AG04449 (cell line): ENCODE measurements at places on chromosomes 5 and 9.

GRCh38 chr9:114371343-114371944, 16.3 kb downstream of the AKNA start:
- no peak for DNase-seq

GRCh38 chr9:132506977-132507669, 75.3 kb upstream of the BARHL1 start:
- DNase-seq: no peak

DNA sequence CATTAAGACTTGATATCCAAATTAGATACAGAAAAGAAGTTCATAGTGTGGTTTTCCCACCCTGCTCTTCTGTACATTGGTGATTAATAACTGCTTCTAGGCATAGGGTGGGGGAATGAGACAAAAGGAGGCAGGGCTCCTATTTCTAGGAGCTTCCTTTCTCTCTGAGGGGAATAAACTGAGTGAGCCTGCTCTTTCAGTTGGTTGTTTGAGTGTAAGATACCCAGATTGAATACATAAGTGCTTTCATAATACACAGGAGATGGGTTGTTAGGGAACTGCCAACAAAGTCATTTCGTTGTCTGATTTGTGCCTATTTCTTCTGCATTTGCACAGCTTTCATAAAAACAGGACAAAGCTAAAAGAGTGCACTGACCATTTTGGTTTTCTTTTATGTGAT, 48.9 kb upstream of the TTC23L start:
- DNase-seq: no peak

- no peak for DNase-seq
Observed at GRCh38 chr5:40736103-40736875, 19.5 kb downstream of the TTC33 start.

- DNase-seq: no peak
Observed at GRCh38 chr5:95848701-95849100, 26.2 kb upstream of the GLRX start.

- no peak for DNase-seq
Observed at GRCh38 chr5:64939772-64940510, 171.2 kb downstream of the CWC27 start.

- no peak for DNase-seq
Observed at GRCh38 chr5:169272111-169272510, 28.8 kb downstream of the SLIT3 start.

DNA sequence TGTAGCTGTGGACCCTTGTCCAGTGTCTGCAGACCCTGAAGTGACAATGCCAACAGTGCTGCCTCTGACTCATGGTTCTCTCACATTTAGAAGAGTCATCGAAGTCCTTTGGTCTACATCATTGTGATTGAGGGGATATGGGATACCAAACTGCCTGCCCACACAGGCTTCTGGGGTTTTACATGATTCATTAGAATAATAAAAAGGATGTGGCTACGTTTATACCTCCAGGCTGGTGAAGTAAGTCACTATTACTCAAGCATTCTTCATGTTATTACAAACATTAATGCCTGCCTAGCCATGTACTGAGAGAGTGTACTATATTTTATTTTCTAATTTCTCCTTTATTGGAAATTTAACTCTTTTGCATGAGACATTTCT, 365.7 kb downstream of the SPATA31D1 start:
- DNase-seq: peak; percentile 80

- DNase-seq: no peak
Observed at GRCh38 chr5:112655513-112655912, 82.2 kb upstream of the APC start.

- DNase-seq: no peak
Observed at GRCh38 chr9:34446468-34446891, 11.9 kb downstream of the FAM219A start.

DNA sequence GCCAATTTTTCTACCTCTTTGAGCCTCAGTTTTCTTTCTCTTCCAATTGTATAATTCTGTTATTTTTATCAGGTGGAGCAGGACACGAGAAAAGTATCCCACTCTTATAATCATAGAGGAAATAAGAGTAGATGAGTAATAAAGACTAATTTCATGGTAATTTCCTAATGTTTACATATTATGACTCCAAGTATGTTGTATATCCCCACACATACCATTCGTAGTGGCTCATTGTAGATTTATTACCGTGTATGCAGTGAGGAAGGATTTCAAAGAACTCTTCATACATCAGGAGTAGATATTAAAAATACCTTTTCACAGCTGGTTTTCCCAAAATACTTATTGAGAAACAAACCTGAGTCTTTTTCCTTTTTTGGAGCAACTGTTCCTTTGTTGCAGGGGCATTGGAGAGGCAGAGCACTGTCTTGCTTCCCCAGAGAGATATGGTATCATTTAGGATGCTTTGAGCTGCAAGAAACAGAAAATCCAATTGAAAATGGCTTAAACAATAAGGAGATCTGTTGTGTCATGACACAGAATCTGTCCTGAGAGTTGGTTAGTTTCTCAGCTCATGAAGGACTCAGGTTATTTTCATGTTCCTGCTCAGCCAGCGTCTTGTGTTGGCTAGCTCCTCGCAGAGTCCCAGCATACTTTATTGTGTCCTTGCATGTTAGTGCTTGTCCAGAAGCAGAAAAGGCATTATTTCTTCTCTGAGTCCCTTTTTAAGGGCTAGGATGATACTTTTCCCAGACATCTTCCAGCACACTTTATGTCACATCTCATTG, 291.2 kb downstream of the ARHGAP26 start:
- DNase-seq: peak; percentile 67

- no peak for DNase-seq
Observed at GRCh38 chr5:92896722-92897121, 684.3 kb downstream of the NR2F1-AS1 start.

DNA sequence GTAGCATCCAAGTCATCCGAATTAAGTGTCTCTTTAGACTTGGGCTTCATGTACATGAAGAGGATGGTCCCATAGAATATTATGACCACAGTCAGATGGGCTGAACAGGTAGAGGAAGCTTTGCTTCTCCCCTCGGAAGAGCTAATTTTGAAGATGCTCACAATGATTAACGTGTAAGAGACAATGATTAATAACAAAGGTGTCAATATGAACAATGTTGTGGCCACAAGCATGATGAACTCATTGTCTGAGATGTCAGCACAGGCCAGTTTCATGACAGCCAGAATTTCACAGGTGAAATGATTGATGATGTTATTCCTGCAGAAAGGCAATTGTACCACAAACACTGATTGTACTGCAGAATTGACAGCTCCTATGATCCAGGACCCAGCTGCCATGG, 626 bp downstream of the OR13C2 start:
- DNase-seq: no peak

DNA sequence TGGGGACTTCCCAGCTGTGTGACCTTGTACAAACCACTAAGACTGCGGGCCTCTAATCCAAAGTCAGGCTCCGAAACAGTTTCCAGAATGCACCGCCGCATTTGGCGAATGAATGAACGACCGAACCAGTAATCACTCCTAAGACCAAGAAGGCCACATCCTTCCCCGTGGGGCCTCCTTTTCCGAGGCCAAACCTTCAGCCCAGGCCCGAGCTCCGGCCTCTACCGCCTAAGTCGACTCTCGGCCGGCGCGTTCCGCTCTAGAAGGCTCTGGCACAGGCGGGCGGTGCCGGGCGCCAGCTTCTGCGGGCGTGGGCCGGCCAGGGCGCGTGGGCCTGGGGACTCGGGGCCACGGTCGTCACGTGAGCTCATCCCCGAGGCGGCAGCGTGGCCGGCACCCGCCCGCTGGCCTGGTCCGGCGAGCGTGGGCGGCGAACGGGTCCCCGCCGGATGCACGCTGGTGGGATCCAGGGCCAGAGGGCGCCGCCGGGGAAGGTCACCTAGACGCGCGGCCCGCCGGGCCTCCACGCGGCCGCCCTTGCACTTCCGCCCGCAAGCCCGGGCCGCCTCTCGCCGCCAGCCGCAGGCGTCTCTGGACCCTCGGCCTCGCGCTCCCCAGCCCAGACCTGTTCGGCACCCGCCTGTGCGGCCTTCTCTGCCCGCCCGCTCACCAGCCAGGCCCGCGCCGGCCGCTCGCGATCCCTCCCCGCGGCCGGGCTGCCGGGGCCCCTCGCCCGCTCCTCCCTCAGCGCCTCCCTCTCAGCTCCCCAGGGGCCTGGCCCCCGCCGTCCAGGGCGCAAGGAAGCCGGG, 754 bp downstream of the VDAC1 start:
- no peak for DNase-seq

DNA sequence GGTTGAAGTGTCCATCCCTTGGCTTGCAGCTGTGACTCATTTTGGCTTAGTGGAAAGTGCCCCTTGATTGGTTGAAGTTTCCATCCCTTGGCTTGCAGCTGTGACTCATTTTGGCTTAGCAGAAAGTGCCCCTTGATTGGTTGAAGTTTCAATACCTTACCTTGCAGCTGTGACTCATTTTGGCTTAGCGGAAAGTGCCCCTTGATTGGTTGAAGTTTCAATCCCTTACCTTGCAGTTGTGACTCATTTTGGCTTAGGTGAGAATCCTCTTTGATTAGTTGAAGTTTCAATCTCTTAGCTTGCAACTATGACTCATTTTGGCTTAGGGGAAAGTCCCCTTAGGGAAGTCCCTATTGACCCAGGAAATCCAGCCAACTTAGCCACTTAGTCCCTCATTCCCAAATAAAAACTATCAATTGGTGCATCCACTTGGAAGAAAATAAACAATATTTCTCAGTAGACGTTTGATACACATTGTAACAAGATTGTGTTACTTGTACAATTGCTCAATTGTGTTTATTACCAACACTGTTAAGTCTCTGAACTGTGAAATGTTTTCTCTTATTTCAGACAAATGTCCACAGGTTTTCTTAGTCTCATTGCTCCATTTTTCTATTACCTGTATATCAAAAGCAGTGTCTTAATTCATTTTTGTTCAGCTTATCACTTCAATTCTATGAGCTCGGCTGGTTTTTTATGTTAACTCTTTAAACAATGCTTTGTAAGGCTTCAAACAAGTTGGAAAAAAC, 2308.8 kb upstream of the ACO1 start:
- no peak for DNase-seq

DNA sequence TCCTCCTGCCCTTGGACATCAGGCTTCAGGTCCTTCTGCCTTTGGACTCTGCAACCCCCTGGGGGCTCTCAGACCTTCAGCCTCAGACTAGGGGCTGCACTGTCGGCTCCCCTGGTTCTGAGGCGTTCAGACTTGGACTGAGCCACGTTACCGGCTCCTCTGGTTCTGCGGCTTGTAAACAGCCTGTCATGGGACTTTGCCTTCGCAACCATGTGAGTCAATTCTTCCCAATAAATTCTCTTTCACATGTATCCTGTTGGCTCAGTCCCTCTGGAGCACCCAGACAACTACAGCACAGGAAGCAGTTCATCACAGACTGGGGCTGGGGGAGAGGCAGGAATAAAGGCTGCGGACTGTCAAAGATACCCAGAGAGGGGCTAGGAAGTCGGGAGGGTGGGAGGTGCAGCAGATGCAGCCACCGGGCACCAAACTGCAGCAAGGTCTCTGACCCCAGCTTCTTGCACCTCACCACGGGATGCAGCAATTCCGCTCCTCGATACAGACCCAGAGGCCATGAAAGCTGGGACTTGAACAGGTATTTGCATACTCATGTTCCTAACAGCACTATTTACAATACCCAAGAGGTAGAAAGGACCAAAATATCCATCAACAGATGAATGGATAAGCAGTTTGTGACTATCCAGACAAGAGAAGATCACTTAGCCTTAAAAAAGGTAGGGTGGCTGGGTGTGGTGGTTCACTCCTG, 100.8 kb downstream of the COL23A1 start:
- DNase-seq: no peak

GRCh38 chr5:145697251-145697990, 137.7 kb downstream of the PRELID2 start:
- no peak for DNase-seq

GRCh38 chr5:122099060-122099790, 21.2 kb upstream of the LOX start:
- no peak for DNase-seq

DNA sequence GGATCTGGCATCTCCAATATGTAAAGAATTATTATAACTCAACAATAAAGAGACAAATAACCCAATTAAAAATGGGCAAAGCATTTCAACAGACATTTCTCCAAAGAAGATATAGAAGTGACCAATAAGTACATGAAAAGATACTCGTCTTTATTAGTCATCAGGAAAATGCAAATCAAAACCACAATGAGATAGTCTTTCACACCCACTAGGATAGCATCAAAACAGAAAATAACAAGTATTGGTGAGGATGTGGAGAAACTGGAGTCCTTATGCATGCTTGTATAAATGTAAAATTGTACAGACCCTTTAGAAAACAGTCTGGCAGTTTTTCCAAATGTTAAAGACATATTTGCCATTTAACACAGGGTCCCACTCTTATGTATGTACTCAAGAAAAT, 39.1 kb upstream of the ITGA1 start:
- DNase-seq: no peak
